ENCODE measurements at places on chromosomes 1 and 21.

DNA sequence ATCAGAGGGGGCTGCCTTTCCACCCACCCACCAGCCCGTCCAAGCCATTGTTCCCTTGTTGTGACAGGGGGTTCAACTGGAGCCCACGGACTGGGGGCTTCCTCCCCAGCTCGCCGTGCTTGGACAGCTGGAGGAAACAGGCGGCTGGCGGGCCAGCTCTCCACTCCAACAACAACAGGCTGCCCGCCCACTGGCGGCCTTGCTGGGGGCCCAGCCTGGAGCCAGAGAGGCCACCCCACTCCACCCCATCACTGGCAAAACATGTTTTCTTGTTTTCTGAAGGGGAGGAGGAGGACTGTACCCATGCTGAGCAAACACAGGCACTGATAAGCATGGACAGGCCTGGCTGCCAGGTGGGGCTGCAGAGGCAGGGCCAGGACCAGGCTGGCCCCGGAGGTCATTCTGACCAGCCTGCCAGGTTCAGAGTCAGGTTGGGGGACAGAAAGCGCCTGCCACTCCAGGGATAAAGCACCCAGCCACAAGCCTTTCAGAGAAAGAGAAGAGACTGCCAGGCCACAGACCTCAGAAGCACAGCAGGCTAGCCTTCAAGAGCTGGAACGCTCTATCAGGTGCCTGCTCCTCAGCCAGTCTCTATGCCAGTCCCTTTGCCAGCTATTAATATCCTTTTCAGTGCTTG lies 32.8 kb downstream of the GJA4 start:
- DNase-seq = no peak

DNA sequence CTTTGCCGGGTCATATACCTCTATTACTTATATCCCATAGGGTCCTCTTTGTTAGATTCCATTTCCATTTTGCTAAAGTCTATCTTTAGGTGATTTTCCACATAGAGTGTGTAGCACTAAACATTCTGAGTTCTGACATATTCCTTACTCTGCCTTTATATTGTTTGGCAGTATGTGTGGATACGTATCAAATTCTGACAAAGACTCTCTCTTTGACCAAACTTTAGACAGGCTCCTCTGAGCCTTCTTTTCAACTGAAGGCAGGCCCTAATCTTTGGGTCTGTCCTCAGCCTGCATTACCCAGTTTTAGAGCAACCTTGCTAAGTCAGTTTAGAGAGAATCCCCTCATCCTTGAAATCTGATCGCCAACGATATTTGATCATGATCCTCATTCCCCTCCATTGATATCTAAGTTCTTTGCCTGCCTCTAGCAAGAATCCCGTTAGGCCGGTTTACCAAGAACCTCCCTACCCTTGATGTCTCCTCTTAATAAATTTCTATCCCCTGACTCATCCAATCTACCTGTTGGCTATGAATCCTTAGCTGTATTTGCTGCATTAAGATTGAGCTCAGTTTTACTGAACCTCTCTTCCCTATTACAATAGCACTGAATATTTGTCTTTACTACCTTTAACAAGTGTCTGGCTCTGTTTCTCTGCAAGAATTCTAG lies 10.4 kb upstream of the PPT1 start:
- no peak for DNase-seq

GRCh38 chr1:156117414-156118176 lies 3.1 kb downstream of the LMNA start:
- no peak for DNase-seq

DNA sequence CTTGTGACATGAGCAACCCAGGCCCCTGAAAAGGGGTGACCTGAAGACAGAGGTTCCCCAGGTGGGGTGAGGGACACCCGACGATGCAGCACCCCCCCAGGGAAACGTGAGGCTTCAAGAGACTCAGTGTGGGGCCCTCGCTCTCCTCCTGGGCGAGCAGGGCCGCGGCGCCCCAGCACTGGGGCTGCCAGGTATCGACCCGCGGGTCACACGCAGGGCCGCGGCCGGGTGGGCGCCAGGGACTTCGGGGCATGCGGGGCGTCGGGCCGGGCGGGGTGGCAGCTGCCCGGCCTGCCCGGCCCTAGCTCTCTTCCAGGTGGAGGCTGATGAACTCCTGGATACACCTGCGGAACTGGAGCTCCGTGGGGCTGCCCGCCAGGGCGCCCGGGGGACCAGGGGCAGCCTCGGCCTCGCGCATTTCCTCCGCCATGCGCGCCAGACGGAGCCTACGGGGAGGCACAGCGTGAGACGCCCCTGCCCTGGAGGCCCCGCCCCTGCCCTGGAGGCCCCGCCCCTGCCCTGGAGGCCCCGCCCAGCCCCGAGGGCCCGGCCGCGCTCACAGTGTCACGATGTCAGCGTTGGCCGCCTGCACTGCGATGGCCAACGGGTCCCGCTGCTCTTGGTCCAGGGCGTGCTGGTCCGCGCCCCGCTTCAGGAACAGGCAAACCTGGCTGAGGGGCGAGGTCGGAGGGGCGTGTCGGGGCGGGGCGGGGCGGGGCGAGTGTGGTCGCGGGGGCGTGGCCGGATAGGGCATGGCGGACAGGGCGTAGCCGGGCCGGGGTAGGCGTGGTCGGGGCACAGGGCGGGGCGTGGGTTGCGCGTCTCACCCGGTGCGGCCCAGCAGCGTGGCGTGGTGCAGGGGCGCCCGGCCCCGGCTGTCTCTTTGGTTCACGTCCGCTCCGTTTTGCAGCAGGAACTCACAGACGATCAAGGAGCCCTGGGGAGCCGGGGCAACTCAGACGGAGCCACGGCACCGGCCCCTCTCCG lies 13.3 kb downstream of the SCNN1D start:
- no peak for DNase-seq

- no peak for DNase-seq
Measured at GRCh38 chr1:87718241-87718950, 389.7 kb downstream of the LMO4 start.
